SHP77 treated with DMSO at 0.1 percent for 48 hours (cell line): ENCODE measurements at places on chromosomes 11 and 22.

- DNase-seq: no peak
These were observed 214.3 kb downstream of the CTTN start for GRCh38 chr11:70612459-70613141.

DNA sequence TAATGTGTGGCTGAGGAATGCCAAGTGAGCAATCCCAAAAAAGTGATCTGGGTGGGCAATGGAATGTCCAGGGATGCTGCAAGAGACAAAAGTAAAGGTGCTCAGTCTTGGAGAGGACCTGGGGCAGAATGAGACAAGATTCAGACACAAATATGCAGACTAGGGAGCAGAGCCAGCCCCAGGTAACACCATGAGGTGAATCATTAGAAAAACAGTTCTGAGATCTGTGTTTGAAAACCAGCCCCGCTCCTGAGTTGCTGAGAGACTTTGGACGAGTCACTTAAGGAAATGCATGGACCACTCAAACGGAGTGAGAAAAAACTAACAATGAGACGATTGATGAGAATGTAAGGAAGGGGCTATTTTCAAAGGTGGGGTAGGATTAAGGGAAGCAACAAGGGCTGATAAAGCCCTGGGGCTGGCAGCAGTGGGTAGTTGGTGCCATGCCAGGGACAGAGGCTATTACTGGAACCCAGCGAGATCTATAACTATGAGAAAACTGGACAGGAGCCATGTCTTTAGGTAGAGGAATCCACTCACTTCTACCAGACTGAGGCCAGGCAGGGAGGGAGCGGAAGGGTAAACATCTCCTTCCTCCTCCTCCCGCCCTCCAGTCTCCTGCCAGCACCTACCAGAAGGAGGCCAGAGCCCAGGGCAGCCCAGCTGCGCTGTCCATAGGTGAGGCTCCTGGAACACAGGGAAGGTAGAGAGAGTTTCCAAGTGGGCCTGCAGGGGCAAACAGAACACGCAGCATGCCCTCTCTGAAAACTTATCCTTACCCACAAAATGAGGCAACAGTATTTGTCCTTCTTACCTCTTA is 130.4 kb upstream of the TEAD1 start:
- DNase-seq: no peak

- DNase-seq: no peak
These were observed 450.0 kb downstream of the MIAT start for GRCh38 chr22:27107386-27107785.

DNA sequence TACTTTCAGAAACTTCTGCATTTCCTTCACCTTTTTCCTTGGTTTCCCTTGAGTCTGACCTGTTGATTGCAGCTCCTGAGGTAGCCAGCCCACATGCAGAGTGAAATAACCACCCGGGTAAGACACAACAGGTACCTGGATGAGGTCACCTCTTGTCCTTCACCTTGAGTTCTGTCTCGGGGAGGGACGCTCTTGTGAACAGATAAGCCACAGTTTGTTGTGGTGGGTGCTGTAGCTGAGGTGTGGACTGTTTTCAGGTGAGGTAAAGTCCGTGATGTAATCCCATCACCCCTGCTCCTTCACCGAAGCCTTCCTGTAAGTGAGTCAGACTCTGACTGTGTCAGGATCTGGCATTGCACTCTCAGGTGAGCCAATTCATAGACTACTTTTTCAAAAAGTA is 183.1 kb downstream of the NAV2 start:
- no peak for DNase-seq

- DNase-seq: no peak
These were observed 71.3 kb downstream of the BBOX1 start for GRCh38 chr11:27111896-27112295.

DNA sequence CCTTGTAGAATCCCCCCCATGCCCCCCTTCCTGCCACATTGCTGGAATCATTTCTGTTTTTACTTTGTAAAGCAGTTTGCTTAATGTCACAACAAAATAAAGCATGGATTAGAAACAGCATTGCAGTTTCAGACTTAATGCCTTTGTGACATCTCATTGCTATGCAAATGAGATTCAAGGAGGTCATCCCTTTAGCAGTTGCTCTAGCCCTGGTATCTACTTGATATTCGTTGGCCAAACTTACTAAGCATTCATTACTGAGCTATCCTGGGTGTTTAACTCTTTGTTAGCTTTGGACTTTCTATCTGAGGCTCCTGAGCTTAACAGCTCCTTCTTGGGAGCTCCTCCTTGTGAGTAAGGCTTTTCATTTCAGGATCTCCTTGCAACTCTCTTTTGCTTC is 16.3 kb downstream of the FAT3 start:
- DNase-seq: no peak

DNA sequence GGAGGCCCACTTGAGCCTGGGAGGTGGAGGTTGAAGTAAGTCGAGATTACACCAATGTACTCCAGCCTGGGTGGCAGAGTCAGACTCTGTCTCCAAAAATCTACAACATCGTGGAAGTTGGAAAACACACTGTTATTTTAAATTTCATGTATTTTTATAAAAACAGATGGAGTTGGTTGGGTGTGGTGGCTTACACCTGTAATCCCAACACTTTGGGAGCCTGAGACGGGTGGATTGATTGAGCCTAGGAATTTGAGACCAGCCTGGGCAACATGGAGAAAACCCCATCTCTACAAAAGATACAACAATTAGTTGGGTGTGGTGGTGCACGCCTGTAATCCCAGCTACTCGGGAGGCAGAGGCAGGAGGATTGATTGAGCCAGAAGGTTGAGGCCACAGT is 52.0 kb upstream of the CLTCL1 start:
- DNase-seq: no peak

DNA sequence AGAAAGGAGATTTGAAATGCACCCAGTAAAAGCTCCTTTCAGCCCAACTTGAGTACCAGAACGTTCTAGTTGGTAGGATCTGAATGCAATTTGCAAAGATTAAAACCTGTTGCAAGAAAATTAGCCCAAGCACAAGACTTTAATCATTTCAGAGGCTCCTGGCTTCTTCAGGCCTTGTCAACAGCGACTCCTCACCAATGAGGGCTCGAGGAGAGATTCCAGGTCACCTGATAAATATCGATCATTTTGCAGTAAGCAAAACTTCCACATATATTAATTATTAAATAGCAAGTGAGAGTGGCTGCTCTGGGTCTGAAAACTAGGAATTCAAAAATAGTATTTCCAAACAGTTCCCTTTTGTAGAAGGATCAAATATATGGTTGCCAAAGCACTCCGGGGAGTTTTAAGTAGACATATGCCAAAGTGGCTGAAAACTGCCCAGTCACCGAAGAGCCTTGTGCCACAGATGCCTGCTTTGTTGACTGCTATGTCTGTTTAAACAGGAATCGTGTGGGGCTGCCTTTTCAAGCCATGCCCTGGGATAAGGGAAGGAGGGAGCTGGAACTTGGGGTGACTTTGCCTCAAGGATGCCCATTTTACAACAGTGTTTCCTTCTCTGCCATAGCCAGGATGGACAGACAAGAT is 64.0 kb downstream of the CSNK2A3 start:
- DNase-seq: no peak

DNA sequence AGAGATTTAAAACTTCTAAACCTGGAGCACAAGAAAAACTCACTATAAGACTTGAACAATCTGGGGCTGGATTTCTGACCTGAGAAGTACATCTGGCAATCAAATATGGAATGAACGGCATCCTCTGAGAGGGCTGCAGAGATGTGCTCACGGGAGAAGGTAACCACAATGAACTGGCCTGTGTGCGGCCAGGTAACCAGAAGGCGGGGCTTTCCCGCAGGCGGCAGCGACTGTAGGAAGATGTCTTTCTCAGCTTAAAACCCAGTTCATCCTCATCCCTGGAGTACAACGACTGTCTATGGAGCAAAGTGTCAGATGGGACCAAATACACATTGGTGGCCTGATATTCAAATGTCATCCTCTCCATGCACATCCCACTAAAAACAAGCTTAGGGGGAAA is 24.5 kb downstream of the MICAL3 start:
- DNase-seq: no peak

GRCh38 chr11:597166-597725 is 18.5 kb downstream of the IRF7 start:
- no peak for DNase-seq
